ELF-1 (cell line): ENCODE measurements at places on chromosomes 7 and 10.
A peak's percentile ranks its signal among the peaks of the same experiment; 100 is the strongest.

- no peak for DNase-seq
Measured at GRCh38 chr7:104794154-104794553, 219.9 kb upstream of the KMT2E start.

- DNase-seq = no peak
Measured at GRCh38 chr7:12504149-12504548, 66.4 kb upstream of the SCIN start.

- DNase-seq = no peak
Measured at GRCh38 chr10:46556515-46557318, at the start of gene GPRIN2. Gene GPRIN2 (minus strand): TSS chr10:46556658. CDS start chr10:46550736, 5,922 bp downstream.

DNA sequence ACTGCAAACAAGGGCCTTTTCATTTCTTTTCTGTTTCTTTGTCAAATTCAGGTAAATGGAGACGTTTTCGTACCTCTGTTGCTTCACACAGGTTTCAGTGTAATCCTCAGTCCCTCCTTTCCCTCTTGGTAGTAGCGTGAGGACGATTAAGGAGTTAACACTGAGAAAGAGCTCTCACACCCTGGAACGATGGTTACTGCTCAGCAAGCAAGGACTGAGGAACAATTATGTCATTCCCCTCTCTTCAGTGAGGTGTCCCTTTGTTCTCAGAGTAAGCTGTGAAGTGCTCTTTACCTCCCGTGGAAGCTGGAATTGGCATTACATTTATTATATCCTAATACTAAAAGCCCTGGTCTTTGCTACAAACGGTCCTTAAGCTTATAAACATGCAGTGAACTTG, 95.9 kb downstream of the FANK1 start:
- DNase-seq = no peak

DNA sequence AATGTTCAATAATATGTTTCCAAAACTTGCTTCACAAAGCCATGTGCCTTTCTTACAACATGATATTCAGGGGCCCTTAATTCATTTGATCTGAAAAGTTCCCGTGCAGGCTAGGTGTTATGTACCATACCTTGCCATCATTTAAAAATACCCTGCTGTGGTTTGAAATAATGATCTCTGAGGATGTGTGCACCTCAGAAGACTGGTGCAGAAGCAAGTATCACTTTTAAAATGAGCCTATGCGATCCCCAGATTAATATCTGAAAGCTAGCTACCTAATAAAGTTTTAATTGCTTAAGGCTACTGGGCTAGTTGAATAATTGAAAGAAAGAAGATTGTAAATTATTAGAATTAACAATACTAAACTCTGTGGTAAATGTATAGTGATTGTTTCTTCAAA, 262.4 kb downstream of the CDK14 start:
- DNase-seq = no peak

DNA sequence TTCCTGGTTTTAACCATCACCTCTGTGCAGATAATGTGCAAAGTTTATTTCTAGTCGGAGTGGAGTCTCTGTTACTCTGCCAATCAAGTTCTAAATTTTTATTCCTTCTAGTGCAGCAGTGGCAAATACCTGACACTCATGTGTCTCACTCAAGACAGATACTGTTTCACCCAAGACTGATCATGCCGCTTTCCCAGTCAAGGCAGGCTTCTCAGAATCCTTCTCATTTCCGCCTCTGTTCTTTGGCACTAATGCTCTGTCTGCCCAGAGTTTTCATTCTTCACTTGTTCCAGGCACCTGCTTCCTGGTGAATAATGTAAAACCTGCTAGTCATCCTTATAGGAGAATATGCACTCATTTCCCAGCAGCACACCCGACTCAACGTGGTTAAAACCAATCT, 24.7 kb downstream of the MET start:
- DNase-seq = no peak

DNA sequence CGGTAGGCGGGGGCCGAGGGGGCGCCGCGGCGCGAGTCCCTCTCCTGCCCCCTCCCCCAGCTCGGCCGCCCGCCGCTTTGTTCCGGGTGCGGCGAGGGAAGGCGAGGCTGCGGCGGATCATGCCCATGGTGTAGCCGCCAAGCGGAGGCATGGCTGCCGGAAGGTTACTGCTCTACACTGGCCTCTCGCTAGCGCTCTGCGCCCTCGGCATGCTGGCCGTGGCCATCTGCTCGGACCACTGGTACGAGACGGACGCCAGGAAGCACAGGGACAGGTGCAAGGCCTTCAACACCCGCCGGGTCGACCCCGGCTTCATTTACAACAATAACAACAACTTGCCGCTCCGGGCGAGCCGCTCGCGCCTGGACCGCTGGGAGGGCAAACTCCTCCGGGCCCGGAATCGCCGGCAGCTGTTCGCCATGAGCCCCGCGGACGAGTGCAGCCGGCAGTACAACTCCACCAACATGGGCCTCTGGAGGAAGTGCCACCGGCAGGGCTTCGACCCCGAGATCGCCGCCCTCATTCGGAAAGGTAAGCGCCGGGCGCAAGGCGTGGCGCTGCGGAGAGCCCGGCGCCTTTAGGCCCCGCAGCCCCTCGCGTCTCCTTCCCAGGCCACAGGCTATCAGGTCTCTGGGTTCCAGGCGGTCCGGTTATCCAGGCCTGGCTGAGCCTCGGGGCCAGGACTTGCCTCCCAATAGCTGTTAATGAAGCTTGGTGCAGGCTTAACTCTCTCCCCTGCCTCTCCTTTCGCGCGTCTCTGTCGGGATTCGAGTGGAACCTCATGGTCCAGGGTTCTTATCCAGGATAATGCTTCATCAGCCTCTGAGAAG, 513 bp downstream of the TMEM178B start:
- peak; percentile 59 for DNase-seq

DNA sequence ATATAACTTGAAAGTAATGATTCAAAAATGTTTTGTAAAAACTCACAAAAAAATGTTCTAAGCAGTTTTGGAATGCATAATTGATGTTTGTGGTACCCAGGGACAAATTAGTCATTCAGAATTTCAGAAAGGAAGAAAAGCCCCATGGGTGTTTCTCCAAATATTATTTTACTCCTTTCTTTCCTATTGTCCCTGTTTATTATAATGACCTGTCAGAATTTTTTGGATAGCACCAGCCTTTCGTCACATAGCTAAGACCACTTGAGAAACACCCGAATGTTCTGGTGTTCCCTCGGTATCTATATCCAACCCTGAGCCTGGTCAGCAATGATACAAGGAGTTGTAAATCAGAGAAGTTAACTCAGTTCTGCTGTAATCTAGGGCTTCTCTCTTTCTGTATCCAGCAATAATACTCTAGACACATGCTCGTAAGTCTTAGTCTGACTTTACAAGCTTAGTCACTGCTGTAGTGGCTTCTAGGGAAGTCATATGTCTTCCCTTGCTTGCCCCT, 64.8 kb upstream of the MEOX2 start:
- DNase-seq = no peak

GRCh38 chr10:13080643-13081042, 19.3 kb upstream of the OPTN start:
- DNase-seq = no peak

DNA sequence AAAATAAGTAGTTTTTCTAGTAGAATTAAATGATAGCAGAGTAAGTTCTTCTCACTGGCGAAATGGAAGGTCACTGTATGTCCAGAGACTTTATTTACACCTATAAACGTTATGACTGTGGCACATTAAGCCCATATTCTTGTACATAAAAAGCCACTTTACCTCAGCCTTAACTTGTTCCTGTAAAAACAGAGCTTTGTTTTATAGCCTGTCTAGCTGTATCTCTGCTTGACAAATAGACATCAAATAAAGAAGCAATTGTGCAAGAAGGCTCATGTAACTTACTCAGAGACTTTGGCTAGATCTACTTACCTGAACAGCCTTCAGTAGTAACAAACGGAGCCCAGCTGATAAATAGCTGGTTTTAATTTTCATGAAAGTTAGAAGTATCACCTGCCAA, 324.1 kb upstream of the BMPER start:
- no peak for DNase-seq

GRCh38 chr7:129494041-129494440, 8.3 kb upstream of the SMKR1 start:
- DNase-seq = no peak

GRCh38 chr10:15482156-15482555, 111.1 kb upstream of the FAM171A1 start:
- no peak for DNase-seq

GRCh38 chr10:13651969-13652720, 65.4 kb downstream of the PRPF18 start:
- no peak for DNase-seq

- DNase-seq = no peak
Measured at GRCh38 chr7:54843841-54844355, 84.9 kb upstream of the SEC61G start.

DNA sequence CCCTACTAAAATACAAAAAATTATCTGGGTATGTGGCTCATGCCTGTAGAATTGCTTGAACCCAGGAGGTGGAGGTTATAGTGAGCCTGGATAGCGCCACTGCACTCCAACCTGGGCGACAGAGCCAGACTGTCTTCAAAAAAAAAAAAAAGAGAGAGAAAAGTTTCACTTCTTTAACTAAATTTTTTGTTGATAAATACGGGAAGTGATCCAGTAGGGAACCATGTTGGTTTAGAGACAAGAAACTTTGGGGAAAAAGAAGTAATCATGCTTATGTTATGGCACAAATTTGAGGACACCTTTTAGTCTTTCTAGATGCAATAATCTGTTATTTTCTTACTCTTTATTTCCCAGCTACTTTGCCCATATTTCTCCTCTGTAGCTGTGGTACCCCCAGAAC, 309.7 kb downstream of the TYW1 start:
- no peak for DNase-seq

- DNase-seq = no peak
Measured at GRCh38 chr7:111104710-111105109, 13.8 kb downstream of the LRRN3 start.
